GM12878 (cell line): ENCODE measurements at places on chromosomes 6 and 20. TPM values are rescaled to one million over a fixed set of nuclear protein-coding genes. Genes with fewer than 3 reads are reported as not detected.

DNA sequence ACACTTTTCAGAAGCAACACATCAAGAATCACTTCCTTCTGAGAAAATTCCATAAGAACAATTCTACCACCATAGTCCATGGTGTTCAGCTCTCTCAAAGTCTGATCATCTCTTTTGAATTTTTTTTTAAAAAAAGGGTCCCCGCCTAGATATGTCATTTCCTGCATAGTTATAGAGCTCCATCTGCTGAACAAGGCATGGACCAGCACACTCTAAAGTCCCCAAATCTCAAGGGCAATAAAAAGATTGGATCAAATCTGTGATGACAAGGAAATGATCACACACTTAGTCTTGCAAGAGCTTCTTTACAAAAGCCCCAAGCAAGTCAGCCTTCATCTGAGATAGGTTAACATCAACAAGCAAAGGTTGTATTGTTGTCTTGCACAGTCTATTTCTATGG, 100.7 kb upstream of the STMND1 start:
- no peak for DNase-seq

DNA sequence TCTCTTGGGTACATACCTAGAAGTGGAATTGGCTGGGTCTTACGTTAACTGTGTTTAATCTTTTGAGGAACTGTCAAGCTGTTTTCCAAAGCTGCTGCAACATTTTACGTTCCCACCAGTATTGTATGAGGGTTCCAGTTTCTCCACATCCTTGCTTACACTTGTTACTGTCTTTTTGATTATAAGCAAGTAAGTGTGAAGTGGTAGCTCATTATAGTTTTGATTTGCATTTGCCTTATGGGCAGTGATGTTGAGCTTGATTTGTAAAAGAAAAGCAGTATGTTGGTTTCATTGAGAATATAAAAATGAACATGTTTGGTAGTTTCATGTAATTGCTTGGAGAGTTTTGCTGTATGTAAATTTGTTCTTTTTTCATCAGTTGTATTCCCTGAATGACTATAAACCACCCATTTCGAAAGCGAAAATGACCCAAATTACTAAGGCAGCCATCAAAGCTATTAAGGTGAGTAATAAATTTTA, 40.4 kb downstream of the SCAF8 start:
- DNase-seq, result peak; percentile 69

Gene ZBTB9
- 9.2 and 10.4 TPM in 2 replicates for total RNA-seq

Gene CASS4
- total RNA-seq, result 0.19 and 0.21 TPM in 2 replicates

DNA sequence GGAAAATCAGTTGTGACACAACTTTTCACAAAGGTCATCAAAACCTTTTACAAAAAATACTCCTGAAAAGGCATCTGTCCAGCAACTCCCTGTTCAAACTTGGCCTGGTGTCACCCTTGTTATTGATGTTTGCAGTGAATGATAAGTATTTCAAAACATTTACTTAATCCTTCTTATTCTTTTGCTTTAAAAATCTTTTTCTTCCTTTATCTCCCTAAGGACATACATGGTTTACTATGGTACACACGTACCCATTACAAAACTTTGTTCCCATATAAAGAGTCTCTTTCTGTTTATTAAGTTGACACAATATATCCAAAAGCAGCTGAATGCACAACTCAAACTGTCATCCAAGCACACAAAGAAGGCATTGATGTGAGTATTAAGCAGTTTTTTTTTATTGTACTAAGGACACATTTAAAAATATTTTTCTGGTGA, 17.5 kb downstream of the GSTA2 start:
- DNase-seq, result no peak

DNA sequence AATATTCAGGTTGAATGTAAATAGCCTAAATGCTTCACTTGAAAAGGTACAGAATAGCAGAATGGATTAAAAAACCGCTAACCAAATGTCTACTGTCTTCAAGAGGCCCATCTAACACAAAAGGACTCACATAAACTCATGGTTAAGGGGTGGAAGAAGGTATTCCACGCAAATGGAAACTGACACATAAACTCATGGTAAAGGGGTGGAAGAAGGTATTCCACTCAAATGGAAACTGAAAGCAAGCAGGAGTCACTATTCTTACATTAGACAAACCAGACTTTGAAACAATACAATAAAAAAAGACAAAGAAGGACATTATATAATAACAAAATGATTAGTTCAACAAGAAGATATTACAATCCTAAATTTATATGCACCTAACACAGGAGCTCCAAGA, 38.3 kb upstream of the PKIB start:
- DNase-seq, result no peak

DNA sequence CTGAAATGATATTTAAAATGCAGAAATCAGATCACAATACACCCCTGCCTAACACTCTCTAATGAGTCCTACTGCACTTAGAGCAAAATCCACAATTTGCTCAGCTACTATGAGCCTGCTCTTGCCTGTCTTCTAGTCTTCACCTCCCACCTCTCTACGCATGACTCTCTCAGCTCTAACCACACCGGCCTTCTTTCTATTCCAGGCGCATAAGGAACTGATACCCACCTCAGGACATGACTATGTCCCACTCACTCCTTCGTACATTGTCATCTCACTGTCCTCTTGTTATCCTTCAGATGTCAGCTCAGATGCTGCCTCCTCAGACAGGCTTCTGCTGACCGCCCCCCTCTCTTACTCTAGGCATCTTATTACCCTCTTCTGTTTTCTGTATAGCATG, 201.0 kb upstream of the FLRT3 start:
- DNase-seq, result peak; percentile 63
